Astrocyte (in vitro differentiated cells and primary cell): ENCODE measurements at places on chromosomes 2 and 18. TPM values are rescaled to one million over a fixed set of nuclear protein-coding genes. Genes with fewer than 3 reads are reported as not detected.

- DNase-seq, result no peak
Measured at GRCh38 chr2:113233593-113234550, 44.8 kb downstream of the PAX8 start.

Gene ANKRD62
- total RNA-seq, result not detected in 2 replicates

DNA sequence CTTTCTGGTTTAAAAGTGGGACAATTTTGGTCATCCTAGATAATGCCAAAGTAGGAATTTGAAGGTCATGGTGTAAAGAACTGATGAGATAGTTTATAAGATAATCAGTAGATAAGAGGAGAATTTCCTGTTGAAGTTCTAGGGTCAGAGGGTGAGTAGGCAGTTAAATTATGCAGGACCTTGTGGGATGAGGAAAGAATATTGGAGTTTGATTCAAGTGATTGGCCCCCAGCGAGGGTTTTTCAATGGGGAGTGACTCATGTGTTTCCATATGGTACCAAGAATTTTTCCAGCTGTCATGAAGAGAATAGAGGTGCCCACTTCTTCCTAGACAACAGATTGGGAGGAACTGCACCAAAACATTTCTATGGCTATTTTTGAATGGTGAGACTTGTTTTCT, 940.2 kb upstream of the ZEB2 start:
- peak; percentile 18 for DNase-seq

Gene CHST9
- 0.96 and 1.3 TPM in 2 replicates for total RNA-seq

DNA sequence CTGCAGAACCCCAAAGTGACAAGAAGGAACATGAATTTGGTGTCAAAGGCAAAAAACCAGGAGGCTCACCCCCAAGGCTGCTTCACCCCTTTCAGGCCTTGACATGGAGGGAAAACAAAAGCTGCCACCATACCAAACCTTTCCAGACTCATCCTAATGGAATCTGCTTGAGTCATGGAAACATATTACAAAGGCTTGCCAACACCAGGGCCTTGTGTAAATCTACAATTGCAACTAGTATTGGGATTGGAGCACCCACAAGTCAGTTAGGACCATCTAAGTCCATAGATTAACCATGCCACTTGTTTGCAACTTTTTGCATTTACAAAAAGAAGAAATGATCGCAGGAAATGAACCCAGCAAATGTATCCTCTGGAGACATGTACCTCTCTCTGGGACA, 297.6 kb downstream of the CDCA7 start:
- DNase-seq, result peak; percentile 98

Gene ZNF512
- total RNA-seq, result 27.5 and 32.5 TPM in 2 replicates

DNA sequence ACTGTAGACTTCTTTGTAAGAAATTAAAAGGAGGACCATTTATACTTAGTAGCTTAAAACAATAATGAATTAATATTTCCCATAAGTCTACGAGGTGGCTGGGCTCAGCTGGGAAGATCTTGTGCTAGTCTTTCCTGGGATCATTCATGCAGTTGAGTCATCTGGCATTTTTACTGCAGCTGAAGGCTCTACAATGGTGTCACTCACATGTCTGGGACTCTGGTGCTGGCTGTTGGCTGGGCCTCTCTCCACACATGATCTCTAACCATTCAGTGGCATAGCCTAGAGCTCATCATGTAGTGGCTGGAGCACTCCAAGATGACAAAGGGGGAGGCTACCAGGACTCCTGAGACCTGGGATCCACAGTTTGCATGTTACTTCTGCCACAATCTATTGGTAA, 35.5 kb downstream of the CLASP1 start:
- no peak for DNase-seq

Gene COMMD1
- 30.3 and 32.0 TPM in 2 replicates for total RNA-seq

GRCh38 chr2:48819206-48819735, 63.7 kb upstream of the LHCGR start:
- no peak for DNase-seq

- no peak for DNase-seq
Measured at GRCh38 chr2:11154016-11154922, 998 bp upstream of the SLC66A3 start.

Gene ITGB6
- total RNA-seq, result 2.8 and 7.6 TPM in 2 replicates

DNA sequence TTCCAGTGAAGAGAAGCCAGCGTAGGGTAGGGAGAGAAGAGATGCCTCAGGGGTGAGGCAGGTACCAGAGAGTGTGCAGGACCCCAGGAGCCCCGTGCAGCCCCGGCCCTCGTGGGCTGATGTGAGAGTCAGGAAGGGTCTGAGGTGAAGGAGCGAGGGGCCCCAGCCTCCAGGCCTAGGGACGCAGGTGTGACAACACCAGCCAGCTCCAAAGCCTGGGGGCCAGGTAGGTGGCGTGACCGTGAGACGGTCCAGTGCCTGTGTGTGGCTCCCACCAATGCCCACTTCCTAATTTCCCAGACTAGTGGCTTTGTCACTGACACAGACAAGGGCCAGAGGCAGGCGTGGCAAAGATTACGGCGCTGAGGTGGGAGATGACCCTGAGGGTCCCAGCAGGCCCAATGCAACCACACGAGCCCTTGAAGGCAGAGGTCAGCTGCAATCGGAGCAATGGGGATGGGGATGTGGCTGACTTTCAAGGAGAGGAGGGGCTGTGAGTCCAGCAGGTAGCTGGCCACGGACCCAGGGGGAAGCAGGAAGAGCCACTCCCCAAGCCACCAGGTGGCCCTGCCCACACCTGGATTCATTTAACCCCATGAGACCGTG, 86.0 kb upstream of the SNTG2 start:
- DNase-seq, result no peak

Gene SRD5A2
- not detected in 2 replicates for total RNA-seq
